ENCODE measurements at places on chromosomes 7 and 10. TPM values are rescaled to one million over a fixed set of nuclear protein-coding genes. Genes with fewer than 3 reads are reported as not detected.

GRCh38 chr7:81926154-81926553 lies 156.3 kb upstream of the HGF start:
- no peak for DNase-seq

ACBD7 gene
- polyA plus RNA-seq, result 0.76 TPM

GRCh38 chr7:142654398-142654797 lies 94.9 kb upstream of the PRSS1 start:
- DNase-seq, result no peak

DNA sequence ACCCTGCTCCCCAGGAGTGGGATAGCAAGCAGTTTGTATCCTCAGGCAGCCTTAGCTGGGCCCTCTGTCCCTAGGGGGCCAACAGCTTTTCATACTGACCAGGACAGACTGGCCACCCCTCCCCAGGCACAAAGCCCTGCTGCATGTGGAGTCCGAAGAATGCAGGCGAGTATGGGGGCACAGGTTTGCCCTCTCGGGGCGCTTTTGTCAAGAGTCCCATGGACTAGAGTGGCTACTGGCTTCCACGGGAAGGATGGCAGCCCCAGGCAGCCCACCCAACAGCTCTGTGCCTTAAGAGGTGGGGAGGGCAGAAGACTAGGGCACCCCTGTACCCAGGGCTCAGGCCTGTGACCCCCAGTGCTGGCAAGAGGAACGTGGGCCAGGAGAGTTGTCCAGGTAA lies 10.7 kb downstream of the CXCL12 start:
- DNase-seq, result no peak

ANKRD30A gene
- polyA plus RNA-seq, result not detected

PDE6C gene
- polyA plus RNA-seq, result not detected

GRCh38 chr7:136290351-136290750 lies 313.2 kb upstream of the MTPN start:
- no peak for DNase-seq

GRCh38 chr7:140010194-140010895 lies 52.4 kb downstream of the PARP12 start:
- DNase-seq, result no peak

DNA sequence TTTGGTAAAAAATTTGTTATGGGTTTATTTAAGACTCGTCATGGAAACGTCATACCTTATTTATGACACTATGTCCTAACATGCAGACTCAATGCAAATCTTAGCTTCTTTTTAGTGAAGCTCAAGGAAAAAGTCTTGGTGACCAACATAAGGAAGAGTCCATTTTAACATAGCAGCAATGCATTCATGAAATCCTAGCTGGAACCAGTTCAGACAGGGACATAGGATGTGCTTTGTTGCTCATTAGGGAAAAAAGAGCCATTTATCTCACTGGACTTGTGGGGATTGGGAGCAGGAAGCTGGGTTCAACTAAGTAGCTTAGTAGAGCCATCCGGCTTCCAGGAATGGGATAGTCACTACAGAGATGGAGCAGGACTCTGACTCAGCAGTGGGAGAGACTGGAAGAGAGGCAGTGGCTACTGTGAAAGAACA lies 100.7 kb upstream of the DKK1 start:
- no peak for DNase-seq

TRIM50 gene
- not detected for polyA plus RNA-seq

OR6B1 gene
- polyA plus RNA-seq, result not detected

DNA sequence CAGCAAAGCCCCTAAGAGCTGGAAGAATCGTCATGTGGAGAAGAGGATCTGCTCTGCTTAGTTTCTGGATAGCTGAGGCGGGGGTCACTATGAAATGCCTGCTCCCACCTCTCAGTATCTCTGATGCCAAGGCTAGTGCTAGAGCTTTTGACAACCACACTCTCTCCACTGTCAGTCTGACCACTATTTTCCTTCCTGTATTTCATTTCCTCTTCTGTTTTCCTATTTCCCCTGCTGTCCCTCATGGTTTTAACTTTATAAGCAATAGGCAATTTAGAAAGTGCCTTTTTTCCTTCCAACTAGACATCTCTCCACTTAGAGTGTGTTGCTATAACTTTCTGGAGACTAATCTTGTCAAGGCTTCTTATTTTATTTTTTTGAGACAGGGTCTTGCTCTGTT lies 23.6 kb downstream of the C7orf57 start:
- DNase-seq, result no peak

DNA sequence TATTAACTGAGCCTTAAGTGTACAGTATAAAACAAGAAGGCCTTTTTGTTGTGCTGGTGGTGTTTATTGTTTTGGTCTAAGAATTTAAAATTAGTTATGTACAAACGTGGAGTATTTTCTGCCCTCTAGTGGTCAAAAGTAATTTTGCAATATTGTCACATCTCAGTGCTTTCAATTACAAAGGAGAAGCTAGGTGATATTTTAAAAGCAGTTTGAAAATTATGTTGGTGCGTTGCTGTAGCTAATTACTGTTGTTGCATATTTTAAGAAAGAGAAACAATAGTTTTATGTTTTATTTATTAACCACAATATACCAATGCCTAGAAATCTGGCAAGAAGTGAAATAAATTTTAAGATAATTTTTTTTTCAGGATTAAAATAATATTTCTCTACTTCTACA lies 11.4 kb downstream of the NPVF start:
- DNase-seq, result peak; percentile 2

GRCh38 chr7:117188949-117189592 lies 133.8 kb downstream of the WNT2 start:
- DNase-seq, result no peak

BAG3 gene
- 19.8 TPM for polyA plus RNA-seq

- DNase-seq, result no peak
Measured at GRCh38 chr7:91569728-91570457, 305.7 kb downstream of the FZD1 start.

WDR86 gene
- polyA plus RNA-seq, result 0.04 TPM

CFAP58 gene
- polyA plus RNA-seq, result 0.23 TPM

PLXDC2 gene
- 0.47 TPM for polyA plus RNA-seq

DNA sequence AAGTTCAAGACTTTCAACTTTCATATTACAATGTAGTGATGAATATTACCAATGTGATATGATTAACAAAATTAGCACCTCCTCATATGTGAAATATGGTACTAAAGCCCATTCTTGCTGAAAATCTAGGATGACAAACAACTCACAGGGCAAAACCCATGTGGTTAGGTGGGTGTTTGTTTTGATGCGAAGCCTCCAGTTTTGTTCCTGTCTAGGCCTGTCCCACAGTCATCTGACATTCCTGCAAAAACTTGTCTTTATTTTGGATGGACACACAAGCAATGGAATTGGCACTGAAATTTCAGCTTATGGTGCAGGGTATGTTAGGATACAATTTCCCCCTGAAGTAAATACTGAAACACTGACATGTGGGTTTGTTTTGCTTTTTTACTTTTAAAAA lies 95.3 kb downstream of the PARD3 start:
- no peak for DNase-seq

ALOX5 gene
- not detected for polyA plus RNA-seq

- DNase-seq, result peak; percentile 95
Measured at GRCh38 chr10:70652761-70653657, 19.3 kb upstream of the ADAMTS14 start.

GRCh38 chr7:3668743-3669142 lies 367.7 kb downstream of the SDK1 start:
- DNase-seq, result no peak

POR gene
- 63.4 TPM for polyA plus RNA-seq

WNT8B gene
- polyA plus RNA-seq, result 0.04 TPM

DNA sequence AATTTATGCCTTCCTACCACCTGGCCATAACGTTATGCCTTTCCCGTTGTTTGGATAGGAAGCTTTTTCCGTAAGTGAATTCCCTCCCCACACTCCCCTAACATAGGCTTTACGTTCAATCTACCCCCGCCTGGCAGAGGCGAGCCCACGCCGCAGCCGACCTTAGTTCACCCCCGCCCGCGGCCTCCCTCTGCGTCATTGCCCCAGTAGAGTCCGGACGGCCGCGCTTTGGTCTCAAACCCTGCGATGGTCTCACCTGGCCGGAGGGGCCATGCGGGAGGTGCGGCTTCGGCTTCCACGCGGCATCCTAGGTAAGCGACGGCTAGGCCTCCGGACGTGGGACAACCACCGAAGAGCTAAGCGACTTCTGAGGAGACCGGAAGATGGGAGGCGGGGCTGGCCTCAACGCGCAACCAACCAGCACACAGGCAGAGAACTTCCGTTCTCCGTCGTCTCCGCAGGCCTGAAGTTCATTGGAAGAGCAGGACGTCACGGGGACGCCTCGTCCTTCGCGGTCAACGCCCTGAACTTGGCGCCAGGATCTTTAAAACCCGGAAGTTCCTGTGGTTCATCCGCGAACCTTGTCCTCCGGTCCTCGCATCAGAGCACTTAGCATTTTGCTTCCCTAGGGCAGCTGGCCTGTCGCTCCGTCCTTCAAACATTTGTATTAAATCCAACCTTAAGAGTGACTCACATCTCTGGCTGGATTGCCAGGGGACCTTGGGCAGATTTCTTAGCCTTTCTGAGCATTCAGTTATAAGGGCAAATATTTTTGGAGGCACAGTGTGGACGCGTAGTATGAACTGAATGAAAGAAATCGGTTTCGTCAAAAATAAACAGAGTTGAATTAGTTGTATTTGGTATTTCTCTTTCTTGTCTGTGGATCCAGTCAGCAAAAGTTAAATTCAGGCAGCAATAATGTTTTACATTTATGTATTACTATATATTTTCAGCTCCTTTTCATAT lies at the start of gene CHCHD2:
Gene CHCHD2, minus strand, starts transcription at position 369 of the 966 bp plus-strand sequence. Its CDS starts 63 bp downstream, at position 306.
- peak; percentile 95 for DNase-seq

GALNT17 gene
- not detected for polyA plus RNA-seq

DNA sequence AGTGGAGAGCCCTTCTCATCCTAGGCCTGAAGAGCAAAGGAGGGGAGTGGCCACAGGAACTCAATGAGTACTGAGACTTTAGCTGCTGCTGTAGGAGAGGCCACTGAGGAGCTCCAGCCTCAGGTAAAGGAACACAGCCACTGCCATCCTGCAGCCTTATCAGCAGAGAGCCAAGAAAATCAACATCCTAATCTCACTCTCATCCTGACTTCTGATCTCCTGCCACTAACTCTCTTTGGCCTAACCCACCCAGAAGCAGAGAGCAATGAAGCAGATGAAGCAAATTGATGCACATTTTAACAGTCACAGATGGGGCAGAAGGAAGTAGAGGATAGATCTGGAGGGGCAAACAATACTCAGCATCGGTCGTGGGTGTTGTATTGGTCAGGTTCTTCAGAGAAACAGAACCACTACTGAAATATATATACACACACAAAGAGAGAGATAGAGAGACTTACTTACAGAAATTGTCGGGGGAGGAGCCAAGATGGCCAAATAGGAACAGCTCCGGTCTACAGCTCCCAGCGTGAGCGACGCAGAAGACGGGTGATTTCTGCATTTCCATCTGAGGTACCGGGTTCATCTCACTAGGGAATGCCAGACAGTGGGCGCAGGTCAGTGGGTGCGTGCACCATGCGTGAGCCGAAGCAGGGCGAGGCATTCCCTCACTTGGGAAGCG lies 297.6 kb downstream of the MTERF1 start:
- no peak for DNase-seq

- no peak for DNase-seq
Measured at GRCh38 chr7:156096771-156097538, 284.7 kb upstream of the SHH start.

SEMA3D gene
- 27.7 TPM for polyA plus RNA-seq

SCART1 gene
- 0.89 TPM for polyA plus RNA-seq

ETV1 gene
- 5.4 TPM for polyA plus RNA-seq

- no peak for DNase-seq
Measured at GRCh38 chr10:30500963-30501504, 67.0 kb downstream of the MAP3K8 start.

CDNF gene
- polyA plus RNA-seq, result 1.1 TPM

CHST15 gene
- 5.7 TPM for polyA plus RNA-seq

DNA sequence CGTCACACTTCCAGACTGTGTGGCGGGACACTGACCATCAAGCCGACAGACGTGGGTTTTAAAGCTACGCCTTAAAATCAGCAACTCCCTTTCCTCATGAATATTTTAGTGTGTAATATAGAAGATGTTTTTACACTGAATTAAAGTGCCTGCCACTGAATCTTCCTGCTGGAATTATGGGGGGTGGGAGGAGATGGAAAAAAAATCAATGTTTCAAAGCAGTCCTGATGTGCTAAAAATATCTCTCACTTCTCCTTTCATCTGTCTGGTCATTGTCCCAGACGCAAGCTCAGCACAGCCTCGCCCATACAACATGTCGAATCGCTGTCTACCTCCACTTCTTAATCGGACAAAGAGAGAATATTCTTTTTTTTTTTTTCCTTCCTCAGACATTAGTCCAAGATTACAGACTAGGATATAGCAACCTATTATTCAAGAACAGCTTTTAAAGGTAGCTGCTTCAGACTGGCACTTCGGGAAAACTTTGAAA lies 165.1 kb upstream of the KLF14 start:
- DNase-seq, result no peak
